SK-MEL-5 (cell line): ENCODE measurements at places on chromosomes 12 and 14. TPM values are rescaled to one million over a fixed set of nuclear protein-coding genes. Genes with fewer than 3 reads are reported as not detected.

The ACSM4 gene
- total RNA-seq, result not detected in 2 replicates

The CCDC197 gene
- not detected in 2 replicates for total RNA-seq

- DNase-seq, result no peak
Measured at GRCh38 chr14:23285530-23286019, 357 bp downstream of the HOMEZ start.

- DNase-seq, result peak; percentile 15
Measured at GRCh38 chr14:64573109-64573508, 23.3 kb downstream of the PPP1R36 start.
